Breast epithelium (tissue), 4 donors: ENCODE measurements at places on chromosomes 1 and 21. TPM values are rescaled to one million over a fixed set of nuclear protein-coding genes. Genes with fewer than 3 reads are reported as not detected.

GRCh38 chr1:28803051-28803450 is 8.9 kb upstream of the OPRD1 start:
- H3K36me3 ChIP-seq = no peaks in the 10 kb centered on the region
- no peaks in the 10 kb centered on the region for H3K4me1 ChIP-seq
- H3K27me3 ChIP-seq = no peaks in the 10 kb centered on the region
- no peak overlapping the region for H3K4me3 ChIP-seq

GRCh38 chr21:21076491-21076890 is 78.3 kb downstream of the NCAM2 start:
- no peaks in the 10 kb centered on the region for H3K27me3 ChIP-seq
- no peaks in the 10 kb centered on the region for H3K4me1 ChIP-seq
- DNase-seq = no peak
- no peak overlapping the region for H3K4me3 ChIP-seq
- H3K27ac ChIP-seq = no peak overlapping the region
- H3K36me3 ChIP-seq = no peaks in the 10 kb centered on the region

- H3K36me3 ChIP-seq = no peaks in the 10 kb centered on the region
- H3K4me1 ChIP-seq = no peaks in the 10 kb centered on the region
- H3K27ac ChIP-seq = no peak overlapping the region
- no peaks in the 10 kb centered on the region for H3K27me3 ChIP-seq
- no peak for DNase-seq
Observed at GRCh38 chr1:9019896-9020295, 6.3 kb downstream of the SLC2A7 start.

- no peak for DNase-seq
- no peak overlapping the region for H3K4me3 ChIP-seq
- H3K27me3 ChIP-seq = no peaks in the 10 kb centered on the region
- H3K36me3 ChIP-seq = no peaks in the 10 kb centered on the region
Observed at GRCh38 chr1:101111461-101111860, 85.9 kb upstream of the DPH5 start.

GRCh38 chr1:63861052-63861691 is 87.4 kb downstream of the ROR1 start:
- no peaks in the 10 kb centered on the region for H3K27me3 ChIP-seq
- no peak overlapping the region for H3K4me3 ChIP-seq
- H3K27ac ChIP-seq = no peak overlapping the region
- no peak for DNase-seq

DNA sequence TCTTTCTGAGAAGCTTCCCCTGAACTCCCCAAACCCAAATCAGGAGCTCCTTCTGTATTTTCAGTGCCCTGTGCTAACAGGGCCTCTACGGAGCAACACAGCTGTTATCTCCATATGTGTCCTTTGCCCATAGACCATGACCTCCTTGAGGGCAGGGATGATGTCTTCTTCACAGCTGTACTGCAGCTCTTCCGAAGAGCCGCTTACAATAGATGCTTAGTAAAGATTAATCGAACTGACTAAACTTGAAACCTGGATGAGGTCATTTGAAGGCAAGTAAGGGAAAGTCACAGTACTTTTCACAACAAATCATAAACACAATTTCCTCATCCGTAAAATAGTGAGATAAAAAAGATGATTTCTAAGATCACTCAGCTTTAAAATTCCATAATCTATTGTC is 4.4 kb upstream of the KCNN3 start:
- DNase-seq = no peak
- no peak overlapping the region for H3K27ac ChIP-seq
- no peaks in the 10 kb centered on the region for H3K36me3 ChIP-seq
- H3K4me1 ChIP-seq = no peaks in the 10 kb centered on the region
- H3K4me3 ChIP-seq = no peak overlapping the region
- no peaks in the 10 kb centered on the region for H3K27me3 ChIP-seq

The SMIM1 gene
- 1.3 TPM for total RNA-seq
